ENCODE measurements at places on chromosomes 3 and 15. TPM values are rescaled to one million over a fixed set of nuclear protein-coding genes. Genes with fewer than 3 reads are reported as not detected.

MOBP gene
- total RNA-seq: 0.47 TPM

WWTR1 gene
- 239 TPM for total RNA-seq

GABRG3 gene
- total RNA-seq: not detected

CHCHD6 gene
- 11.3 TPM for total RNA-seq

GOLGA8F gene
- 0.42 TPM for total RNA-seq

NLGN1 gene
- 26.4 TPM for total RNA-seq

All from gastroesophageal sphincter (tissue), 4 donors.